GM19239 (cell line): ENCODE measurements at places on chromosomes 16 and 17.

DNA sequence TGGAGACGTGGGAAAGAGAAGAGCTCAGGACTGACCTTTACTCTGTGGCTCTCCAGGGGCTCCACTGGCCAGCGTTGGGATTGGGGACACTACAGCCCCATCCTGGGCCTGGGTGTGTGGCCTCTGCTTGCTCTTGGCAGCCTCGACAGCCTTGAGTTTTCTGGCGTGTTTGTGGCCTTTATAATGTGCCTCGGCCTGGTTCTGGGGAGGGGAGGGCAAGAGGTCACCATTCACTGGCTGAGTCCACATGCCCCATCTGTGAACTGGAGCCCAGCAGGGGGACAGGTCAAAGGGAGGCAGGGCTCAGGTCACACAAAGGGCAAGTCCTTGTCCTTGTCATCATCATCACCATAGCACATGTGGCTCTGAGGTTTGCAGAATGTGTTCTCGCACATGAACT lies 11.7 kb downstream of the NKIRAS2 start:
- no peak for DNase-seq

- DNase-seq, result peak; percentile 92
These were observed 24.2 kb downstream of the B9D1 start for GRCh38 chr17:19338031-19338990.

DNA sequence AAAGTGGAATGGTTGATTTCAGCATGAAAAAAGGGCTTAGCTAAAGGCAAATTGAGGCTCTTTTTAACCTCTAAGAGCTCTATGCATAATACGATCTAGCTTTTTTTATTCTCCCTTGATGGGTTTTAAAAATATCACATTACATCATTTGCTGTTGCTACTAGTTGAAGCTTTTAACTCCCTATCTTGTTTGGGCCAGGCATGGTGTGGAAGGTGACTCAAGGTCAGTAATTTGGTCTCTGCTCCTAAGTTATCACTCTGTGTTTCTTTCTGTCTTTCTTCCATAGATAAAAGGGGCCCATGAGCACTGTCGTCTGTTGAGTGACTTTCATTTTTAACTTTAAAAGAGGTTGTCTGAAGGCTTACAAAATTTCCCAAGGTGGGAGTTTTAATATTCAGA lies 58.1 kb upstream of the GOT2 start:
- DNase-seq, result no peak

DNA sequence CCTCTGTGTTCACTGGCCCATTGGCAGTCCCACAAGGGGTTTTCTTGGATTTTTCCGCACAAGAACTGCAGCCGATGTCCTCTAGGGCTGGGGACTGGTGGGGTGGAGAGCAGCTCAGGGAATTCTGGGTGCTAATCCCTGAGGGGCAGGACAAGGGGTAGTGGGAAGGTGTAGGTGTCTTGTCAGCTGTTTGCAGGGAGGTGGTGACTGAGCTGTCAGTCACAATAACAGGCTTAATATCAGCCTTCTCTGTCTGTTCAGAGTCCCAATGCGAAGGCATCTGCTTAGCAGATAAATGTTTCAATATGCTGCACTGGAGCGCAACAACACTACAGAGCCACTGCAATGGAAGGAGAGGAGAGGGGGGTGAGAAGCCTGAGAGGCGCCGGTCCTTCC lies 10.1 kb upstream of the DHRS13 start:
- no peak for DNase-seq

- no peak for DNase-seq
These were observed 158.6 kb downstream of the SALL1 start for GRCh38 chr16:50992350-50993032.

DNA sequence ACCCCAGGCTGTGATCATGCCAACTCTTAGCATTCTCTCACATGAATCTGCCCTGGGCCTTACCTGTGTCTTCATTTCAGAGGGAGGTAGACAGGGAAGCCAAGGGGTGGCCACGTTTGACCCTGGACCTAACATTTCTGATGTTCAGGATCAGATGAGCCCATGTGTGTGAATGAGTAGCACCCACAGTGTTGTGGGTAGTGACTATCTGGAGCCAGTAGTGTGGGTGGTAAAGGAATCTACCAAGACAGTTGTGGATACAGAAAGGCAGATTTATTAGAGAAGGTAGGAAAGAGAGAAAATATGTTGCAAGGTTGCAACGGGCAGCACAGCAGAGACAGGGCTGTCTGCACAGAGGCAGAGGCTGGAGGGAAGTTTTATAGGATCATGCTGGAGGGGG lies 60.5 kb downstream of the TK2 start:
- no peak for DNase-seq

- DNase-seq, result no peak
These were observed 3.1 kb upstream of the SERPINF1 start for GRCh38 chr17:1758807-1759206.

GRCh38 chr17:47948706-47949196 lies 7.4 kb downstream of the PNPO start:
- DNase-seq, result no peak

DNA sequence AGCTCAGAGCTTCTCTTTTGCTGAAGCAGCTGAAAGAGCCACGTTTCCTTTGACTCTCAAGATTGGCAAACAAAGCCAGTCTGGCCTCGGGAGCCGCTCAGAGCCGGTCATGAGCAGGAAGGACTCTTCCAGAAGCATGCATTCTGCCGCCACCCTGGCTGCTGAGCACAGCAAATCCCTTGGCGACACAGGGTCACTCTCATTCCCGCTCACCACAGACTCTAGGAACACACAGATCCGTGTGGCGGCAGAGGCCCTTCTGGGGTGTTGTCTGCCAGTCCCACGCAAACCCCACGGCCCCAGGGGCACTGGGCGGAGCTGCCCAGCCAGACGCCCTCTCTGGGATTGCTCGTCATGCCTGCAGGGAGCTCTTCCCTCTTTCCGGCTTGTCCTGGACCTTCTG lies 157.0 kb downstream of the C16orf95 start:
- DNase-seq, result no peak

DNA sequence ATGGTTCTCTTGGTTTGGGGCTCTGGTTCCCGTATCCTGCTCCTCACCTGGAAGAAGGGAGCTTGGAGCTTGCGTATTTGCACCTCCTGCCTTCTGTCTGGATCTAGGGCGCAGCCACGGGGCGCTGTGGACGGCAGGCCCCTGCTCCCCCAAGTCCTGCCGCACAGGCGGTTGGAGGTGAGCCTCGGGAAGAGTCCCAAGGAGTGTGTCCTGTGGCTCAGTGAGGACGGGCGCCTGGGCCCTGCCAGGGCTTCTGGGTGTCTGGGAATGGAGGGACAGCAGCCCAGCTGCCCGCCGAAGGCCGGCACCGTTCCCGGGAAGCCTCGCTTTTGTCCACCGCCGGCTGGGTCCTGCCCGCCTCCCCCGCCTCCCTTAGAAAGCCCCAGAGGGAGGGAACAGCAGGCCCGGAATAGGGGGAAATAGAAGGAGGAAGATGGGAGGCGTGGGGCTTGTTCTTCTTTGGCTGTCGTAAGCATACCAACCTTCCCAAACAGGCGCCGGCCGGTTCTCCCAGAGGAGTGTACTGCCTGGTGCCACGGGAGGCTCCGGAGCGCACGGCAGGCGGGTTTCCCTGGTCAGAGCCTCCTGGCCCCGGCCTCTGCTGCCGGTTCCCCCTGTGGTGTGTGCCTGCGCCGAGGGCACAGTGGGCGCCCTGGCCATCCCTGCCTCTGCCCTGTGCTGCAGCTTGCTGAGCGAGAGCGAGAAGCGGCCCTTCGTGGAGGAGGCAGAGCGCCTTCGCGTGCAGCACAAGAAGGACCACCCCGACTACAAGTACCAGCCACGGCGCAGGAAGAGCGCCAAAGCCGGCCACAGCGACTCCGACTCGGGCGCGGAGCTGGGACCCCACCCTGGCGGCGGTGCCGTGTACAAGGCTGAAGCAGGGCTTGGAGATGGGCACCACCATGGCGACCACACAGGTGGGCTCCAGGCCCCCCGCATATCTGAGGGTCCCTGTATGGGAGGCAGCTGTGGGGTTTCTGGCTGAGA lies 1.8 kb downstream of the SOX8 start:
- DNase-seq, result no peak

DNA sequence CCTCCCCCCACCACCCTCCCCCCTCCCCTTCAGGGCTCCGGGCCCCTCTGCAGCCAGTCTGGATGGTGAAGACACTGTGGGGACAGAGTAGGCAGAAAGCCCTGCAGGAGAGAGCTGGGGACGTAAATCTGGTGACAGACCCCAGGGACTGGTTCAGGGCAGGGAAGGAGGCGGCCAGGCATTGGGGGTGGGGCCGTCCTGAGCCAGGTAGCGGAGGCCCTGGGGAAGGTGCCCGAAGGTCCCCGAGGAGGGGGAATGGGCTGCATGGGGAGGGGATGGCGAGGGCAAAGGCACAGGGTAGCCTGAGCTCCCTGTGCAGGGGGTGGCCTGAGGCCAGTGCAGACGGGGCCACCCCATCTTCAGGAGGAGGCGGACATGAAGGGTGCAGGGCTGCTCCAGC lies 26.3 kb upstream of the CACNA1H start:
- no peak for DNase-seq

DNA sequence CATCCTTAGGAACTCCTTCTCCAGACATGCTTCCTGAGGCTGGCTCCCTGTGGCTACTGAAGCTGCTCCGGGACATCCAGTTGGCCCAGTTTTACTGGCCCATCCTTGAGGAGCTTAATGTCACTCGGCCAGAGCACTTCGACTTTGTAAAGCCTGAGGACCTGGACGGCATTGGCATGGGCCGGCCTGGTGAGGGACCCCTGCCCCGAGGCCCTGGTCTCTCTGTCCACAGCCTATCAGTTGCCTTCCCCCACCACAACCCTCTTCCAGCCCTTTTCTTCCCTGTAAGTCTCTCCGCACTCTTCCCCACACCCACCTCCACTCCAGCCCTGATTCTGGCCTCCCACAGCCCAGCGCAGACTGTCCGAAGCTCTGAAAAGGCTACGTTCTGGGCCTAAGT lies 2.0 kb downstream of the TNK1 start:
- no peak for DNase-seq

DNA sequence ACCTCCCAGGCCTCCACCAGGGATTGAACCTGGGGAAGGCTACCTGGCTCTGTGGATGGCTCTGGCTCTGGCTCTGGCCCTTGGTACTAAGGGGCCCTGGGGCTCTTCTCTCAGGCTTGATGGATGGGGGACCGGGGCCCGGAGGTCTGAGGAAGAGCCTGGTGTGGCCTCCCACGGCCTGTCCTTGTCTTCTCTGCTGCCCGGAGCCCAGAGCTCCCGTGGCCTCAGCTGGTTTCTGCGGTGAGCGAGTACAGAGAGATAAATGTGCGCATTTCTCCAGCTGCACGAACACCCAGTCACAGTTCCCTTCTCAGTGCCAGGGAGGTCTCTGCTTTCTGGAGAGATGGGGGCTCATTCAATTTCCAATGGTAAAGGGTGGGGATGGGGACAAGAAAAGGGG lies 9.2 kb downstream of the MGAT5B start:
- no peak for DNase-seq

- no peak for DNase-seq
These were observed 232.5 kb downstream of the MSI2 start for GRCh38 chr17:57488856-57489255.

GRCh38 chr16:78290395-78290794 lies 190.9 kb downstream of the WWOX start:
- no peak for DNase-seq

GRCh38 chr16:73149334-73149733 lies 101.4 kb upstream of the ZFHX3 start:
- no peak for DNase-seq

GRCh38 chr16:71358464-71358998 lies at the start of gene CALB2:
Gene CALB2, plus strand, starts transcription at chr16:71358723. Its CDS starts 70 bp downstream, at chr16:71358793.
- peak; percentile 85 for DNase-seq

GRCh38 chr17:75019146-75019545 lies 6.7 kb downstream of the MRPL58 start:
- DNase-seq, result no peak

- no peak for DNase-seq
These were observed 21.8 kb downstream of the SDR42E2 start for GRCh38 chr16:22183901-22184614.

GRCh38 chr16:15749371-15749770 lies 99.3 kb downstream of the NDE1 start:
- no peak for DNase-seq

DNA sequence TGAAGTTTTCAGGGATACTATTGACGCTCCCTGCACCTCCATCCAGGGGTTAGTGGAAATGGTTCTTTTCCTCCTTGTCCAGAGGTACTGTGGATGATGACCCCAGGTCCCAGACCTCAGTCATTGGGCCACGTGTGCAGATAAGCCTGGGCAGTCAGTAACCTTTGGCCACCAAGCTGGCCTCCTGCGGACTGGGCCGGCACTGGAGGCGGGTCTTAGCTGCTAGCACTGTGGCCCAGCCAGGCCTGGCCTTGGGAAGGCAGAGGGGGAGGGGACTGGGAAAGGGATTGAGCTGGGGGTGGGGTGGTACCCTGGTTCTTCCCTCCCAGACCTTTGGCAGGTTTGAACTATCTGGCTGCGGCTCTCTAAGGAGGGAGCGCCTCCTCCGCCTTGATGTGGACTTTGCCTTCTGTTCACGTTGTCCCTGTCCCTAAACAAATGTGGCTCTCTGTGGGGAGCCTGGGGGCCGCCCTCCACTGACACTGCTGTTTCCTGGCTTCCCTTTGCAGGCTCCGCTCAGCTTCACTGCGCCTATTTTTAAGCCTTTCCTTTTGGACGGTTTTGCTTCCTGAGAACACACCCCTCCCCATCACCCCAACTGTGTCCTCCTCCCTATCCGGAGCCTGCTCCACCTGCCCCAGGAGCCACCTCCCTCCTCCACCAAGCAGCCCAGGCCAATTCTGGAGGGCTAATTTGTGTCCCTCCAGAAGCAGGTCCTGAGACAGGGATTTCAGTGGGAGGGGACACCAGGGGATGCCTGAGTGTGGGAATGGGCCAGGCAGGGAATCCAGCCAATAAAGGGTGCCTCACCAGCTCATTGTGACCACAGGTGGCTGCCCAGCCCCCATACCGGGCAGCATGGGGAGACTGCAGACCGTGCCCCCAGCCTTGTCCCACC lies 251.9 kb downstream of the SEC14L1 start:
- DNase-seq, result no peak

GRCh38 chr16:14427371-14427948 lies 202.6 kb downstream of the PARN start:
- no peak for DNase-seq

DNA sequence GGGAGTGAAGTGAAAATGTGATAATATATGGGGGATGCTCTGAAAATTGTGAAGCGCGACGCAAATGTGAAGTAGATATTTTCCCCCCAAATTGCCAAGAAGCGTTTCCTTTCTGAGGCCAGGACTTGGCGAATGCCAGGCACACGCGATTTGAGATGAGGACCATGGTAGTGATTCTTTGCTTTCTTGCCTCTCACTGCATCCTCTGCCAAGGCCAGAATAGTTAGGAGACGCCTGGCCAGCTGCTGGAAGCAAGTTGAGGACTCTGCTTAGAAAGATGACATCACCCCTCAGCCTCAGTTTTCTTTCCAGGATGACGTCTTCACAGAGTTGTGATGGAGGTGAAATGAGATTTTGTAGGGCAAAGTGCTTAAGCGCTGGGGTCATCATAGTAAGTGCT lies 25.9 kb downstream of the PIPOX start:
- no peak for DNase-seq

DNA sequence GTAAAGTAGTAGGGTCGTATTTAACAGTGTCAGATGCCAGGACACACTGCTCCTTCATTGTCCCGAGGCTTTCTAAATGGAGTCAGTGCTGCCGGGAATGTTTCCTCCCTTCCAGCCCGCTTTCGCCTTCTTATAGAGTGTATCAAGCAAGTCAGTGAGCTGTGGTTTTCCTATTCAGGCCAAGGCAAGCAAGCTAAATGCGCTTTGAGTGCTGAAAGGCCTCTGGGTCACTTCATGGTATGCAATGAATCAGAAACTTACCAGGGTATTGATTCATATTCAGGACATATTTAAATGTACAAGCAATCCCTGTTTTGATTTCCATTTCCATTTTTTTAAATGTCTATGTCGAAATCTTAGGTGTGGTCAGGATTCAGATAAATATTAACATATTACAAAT lies 327.9 kb upstream of the SOX9 start:
- DNase-seq, result no peak

GRCh38 chr17:68511254-68511670 lies 968 bp upstream of the PRKAR1A start:
- DNase-seq, result no peak
